ENCODE measurements at places on chromosomes 6 and 20.

- DNase-seq, result peak; percentile 8
Observed at GRCh38 chr6:159467473-159468041, 225.5 kb downstream of the SOD2 start.

DNA sequence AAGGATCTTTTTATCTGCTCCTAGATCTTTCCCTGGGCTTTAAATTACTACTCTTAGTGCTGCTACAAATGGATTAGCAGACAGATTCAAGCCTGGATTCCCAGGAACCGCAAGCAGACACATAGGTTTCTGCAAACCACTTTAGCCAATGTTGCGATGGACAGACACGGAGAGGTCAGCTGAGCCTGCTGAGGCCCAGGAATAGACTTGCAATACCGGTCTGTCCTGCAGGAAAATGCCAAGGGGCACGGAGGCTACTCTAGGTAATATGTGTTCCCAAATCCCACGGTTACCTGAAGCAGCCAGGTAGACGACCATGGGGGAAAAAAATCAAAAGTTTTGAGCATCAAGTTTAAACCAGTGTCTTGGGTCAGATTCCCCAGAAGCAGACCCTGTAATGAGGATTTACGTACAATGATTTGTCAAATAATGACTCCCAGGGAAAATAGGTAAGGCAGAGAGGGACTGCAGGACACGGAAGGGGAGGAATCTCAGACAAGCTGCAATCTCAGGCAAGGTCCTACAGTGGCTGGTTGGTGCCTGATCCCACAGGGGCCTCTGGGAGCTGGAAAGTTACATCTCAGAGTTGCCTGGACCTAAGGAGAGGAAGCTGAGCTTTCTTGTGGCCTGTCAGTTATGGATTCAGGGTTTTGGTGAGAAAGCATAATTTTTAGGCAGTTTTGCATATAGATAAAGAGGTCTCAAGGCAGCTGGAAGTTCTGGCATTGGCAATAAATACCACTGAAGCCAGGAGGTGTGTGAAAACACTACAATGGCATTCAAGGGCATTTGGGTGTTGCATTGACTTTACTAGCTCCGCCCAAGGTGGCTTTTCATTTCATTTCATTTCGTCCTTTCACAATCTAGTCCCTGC, 12.5 kb downstream of the OTOR start:
- DNase-seq, result no peak

DNA sequence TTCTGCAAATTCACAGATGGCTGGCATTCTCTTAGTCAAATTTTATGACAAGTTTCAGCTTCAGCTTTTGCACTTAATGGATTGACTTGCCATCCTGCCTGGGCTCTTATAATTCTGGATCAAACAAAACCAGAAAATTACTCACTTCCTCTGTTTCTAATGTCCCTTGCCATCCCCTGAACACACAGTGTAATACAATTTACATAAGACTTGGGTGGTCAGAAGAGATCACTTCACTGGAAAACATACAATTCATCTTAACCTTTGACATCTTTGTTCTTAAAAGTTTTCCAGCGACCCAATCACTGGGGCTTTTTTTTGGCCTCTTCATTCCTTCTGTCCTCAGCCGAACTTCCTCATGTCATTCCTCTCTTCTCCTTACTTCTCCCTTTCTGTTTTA, 199.0 kb downstream of the ARHGAP18 start:
- DNase-seq, result no peak

- DNase-seq, result no peak
Observed at GRCh38 chr6:160408528-160408927, 60.4 kb downstream of the SLC22A3 start.

- DNase-seq, result no peak
Observed at GRCh38 chr6:14598017-14598864, 480.7 kb downstream of the CD83 start.

DNA sequence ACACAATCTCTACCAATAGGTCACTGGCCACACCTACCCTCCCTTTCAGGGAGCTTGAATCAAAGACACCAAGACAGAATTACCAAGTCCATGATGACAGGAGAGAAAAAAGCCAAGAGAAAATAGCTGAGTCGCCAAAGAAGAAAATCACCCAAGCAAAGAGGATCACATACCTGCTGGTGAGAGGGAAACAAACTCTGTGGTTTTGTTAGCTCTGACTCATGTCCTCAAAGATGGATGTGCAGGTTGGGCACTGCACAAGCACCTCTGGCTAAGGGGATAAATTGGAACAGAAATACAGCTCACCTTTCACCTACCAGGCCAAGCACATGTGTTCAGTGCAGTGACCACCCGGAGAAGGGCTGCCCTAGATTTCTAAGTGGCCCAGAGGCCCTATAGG, 114.8 kb downstream of the TFAP2A start:
- peak; percentile 80 for DNase-seq

DNA sequence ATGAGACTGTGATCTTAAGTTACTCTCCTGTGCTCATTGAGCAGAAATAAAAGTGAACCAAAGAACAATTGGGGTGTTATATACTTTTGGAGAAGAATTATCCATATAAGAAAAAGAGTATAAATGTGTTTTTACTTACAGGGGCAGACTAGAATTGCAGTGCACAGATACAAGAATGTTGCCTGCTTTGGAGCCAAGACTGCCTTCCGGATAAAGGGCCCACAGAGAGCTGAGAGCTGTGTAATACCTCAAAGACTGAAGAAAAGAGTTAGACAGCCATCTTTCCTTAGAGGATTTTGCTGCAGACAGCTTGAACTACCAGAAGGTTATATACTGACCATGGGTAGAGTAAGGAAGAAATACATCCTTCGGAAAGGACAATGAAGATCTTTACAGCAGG, 1235.5 kb upstream of the CITED2 start:
- DNase-seq, result no peak

GRCh38 chr20:8414586-8415274, 282.7 kb downstream of the PLCB1 start:
- peak; percentile 71 for DNase-seq

- no peak for DNase-seq
Observed at GRCh38 chr20:32709632-32710121, 33.6 kb downstream of the COMMD7 start.

DNA sequence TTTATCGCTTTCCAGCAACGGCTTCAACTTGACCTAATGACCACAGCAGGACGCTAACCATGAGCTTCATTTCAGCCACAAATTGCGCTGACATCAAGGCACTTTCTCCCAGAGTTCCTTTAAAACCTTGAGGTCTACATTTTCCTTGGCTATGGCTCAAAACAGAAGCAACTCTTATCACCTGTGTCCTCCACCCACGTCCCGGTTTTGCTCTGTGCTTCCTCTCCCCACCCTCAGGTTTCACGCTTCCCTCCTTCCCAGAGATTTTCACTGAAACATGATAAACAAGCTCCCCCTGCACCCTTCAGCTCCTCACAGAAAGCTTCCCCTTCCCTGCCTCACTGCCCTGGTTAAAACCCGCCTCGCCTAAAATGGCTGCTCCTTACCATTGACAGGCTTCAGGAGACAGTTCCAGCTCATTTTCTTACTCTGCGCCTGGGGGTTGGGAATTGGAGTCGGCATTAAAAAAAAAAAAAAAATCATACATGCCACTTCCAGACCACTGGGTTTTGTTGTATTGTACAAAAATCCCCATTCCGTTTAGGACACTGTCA, 229.5 kb downstream of the UBE3D start:
- DNase-seq, result no peak

GRCh38 chr6:26179675-26180074, 92.4 kb downstream of the HFE start:
- DNase-seq, result no peak

GRCh38 chr6:19602434-19603013, 234.6 kb upstream of the ID4 start:
- no peak for DNase-seq

DNA sequence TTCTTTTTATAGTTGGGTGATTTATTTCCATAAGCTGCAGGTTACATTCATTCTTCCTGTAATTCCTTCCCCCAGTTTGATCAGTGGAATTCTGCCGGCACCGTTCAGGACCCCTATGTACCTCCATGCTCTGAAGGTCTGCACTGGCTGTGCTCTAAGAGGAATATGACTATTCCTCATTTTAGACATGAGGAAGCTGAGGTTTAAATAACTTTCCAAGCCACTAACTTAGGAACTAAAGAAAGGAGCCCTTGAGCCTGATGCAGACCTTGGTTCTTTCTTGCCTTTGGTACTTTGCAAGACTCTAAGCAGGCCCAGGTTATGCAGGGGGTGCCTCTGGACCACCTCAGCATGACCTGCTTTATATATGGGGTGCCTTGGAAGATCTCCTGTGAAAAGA, 318.5 kb downstream of the QKI start:
- no peak for DNase-seq

DNA sequence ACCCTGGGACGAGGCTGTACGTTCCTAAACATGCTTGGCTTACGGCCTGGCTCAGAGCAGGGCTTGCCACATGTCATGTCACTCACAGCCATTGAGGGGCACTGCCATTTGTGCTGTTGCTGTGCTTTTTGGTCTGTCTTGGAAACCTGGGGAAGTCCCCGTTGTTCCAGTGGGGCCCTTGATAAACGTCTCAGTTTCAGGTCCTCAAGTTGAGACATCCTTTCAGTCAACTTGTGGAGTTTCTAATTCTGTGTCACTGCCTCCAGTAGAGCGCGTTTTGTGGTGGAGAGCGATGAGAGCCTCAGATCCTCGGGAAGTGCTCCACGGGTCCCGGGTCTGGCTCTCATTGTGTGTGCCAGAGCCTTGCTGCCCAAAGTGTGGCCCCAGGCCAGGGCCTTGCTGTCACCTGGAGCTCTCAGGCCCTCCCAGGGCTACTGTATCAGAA, 43.0 kb upstream of the CCR6 start:
- DNase-seq, result no peak
